Left ventricle myocardium superior (tissue), 1 donor: ENCODE measurements at places on chromosomes 5 and 9. TPM values are rescaled to one million over a fixed set of nuclear protein-coding genes. Genes with fewer than 3 reads are reported as not detected.

- no peak for DNase-seq
Observed at GRCh38 chr9:97041898-97042297, 3.0 kb upstream of the CTSV start.

Gene HSPB3
- 492 TPM for total RNA-seq

Gene C5orf46
- total RNA-seq = 2.8 TPM

- peak; percentile 62 for DNase-seq
Observed at GRCh38 chr9:134326724-134327601, 708 bp downstream of the RXRA start.

Gene SMIM33
- not detected for total RNA-seq

DNA sequence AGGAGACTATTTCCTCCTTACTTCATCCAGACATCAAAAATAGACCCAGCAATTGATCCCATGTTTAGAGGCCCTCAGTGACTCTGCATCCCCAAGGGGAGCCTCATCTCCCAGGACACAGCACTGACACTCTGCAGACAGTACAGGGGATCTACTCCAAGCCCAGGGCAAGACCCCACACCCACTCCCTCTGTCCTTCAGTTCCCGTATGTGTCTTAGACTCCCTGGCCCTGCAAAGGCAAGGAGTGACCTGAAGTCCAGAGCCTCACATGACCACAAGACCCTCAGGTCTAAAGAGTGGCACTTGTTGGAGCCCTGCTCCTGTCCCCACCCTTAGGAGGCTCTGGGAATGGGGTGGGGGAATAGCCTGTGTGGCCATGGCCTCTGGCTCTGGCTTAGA lies 21.7 kb downstream of the IGIP start:
- DNase-seq = no peak

Gene CER1
- total RNA-seq = not detected

GRCh38 chr5:177611446-177612214 lies 11.7 kb downstream of the B4GALT7 start:
- no peak for DNase-seq

GRCh38 chr5:44389823-44390143 lies 563 bp upstream of the FGF10 start:
- DNase-seq = no peak

Gene F12
- not detected for total RNA-seq

Gene CDC20B
- not detected for total RNA-seq

Gene LMX1B
- total RNA-seq = 0.74 TPM

GRCh38 chr9:114613919-114614318 lies 2.8 kb downstream of the TMEM268 start:
- no peak for DNase-seq

Gene TRIO
- 57.0 TPM for total RNA-seq

Gene BRD3OS
- 4.7 TPM for total RNA-seq

Gene HTR1A
- not detected for total RNA-seq

DNA sequence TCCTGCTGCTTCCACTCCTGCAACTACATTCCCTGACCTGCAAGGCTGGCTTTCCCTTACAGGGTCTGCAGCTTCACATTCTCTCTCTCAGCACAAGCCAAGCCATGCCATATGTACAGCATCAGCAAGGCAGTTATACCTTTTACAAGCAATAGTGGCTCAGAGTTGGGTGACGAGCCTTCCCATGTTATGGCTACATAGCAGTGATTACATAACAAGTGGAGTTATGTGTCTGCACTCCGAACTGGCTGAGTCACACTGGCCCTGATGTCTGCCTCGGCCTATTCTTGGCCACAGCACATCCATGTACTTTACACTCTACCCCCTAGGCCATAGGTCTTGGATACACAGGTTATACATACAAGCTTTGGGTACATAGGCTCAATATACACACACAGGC lies 52.0 kb upstream of the SNCAIP start:
- DNase-seq = no peak

Gene ANKRD20A1
- 1.3 TPM for total RNA-seq

DNA sequence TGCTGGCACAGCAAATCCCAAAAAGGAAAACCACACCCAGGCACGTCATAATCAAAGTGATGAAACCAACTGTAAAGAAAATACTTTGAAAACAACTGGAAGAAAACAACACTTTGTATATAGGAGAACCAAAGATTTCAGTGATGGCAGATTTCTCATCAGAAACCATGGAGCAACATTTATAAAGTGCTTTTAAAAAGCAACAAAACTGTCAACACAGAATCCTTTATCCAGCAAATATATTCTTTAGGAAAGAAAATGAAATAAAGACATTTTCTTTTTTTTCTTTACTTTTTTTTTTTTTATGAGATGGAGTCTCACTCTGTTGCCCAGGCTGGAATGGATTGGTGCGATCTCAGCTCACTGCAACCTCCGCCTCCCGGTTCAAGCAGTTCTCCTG lies 5.3 kb upstream of the FAM151B start:
- DNase-seq = no peak

- no peak for DNase-seq
Observed at GRCh38 chr5:65151614-65152013, 330.1 kb downstream of the ADAMTS6 start.
